ENCODE measurements at places on chromosomes 2 and 18. TPM values are rescaled to one million over a fixed set of nuclear protein-coding genes. Genes with fewer than 3 reads are reported as not detected.

The TTC21B gene
- 49.8 TPM for total RNA-seq

The SERPINB7 gene
- total RNA-seq: not detected

GRCh38 chr18:65852273-65852672 is 101.5 kb downstream of the CDH7 start:
- DNase-seq: no peak

GRCh38 chr2:178295115-178295514 is 100.8 kb downstream of the OSBPL6 start:
- no peak for DNase-seq

The FAM237A gene
- not detected for total RNA-seq

GRCh38 chr2:120344976-120345581 is 857 bp upstream of the INHBB start:
- DNase-seq: no peak

- DNase-seq: no peak
Observed at GRCh38 chr2:55025627-55026026, 24.6 kb downstream of the RTN4 start.
